ENCODE measurements at places on chromosomes 1 and 21.

DNA sequence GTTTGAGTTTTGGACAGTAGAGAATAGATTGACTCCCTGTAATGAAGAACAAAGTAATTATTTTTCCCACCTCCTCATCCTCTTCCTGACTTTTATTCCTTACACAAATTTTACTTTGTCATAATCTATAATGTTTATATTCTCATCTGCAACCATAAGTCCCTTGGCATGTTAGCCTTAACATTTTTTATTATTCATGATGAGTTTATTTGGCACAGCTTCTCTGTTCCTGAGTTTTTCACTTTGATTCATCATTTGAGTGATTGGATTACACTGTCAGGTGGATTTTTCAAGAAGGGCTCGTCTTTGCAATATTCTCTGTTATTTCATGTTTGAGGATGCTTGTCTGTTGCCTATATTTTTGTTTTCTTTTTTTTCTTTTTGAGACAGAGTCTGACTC lies 35.7 kb downstream of the TNFRSF8 start:
- no peak for DNase-seq

DNA sequence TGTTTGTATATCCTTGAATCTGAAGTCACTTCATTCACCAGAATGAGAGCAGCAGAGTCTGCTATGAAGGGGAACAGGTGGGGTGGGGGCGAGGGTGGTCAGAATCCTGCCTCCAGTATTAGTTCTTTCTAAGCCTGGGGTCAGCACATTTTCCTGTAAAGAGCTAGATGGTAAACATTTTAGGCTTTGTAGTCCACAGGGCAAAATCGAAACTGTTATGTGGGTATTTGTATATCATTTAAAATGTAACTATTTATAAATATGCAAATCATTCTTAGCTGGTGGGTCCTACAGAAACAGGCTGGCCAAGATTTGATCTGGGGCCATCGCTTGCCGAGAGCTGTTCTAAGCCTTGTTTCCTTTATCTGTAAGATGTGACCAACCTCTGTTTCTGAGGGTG lies 96.0 kb downstream of the IGSF21 start:
- no peak for DNase-seq

- no peak for DNase-seq
Observed at GRCh38 chr1:153262070-153262366, 2.5 kb downstream of the LORICRIN start.

GRCh38 chr1:42282867-42283583 lies 52.0 kb downstream of the FOXJ3 start:
- DNase-seq = no peak

DNA sequence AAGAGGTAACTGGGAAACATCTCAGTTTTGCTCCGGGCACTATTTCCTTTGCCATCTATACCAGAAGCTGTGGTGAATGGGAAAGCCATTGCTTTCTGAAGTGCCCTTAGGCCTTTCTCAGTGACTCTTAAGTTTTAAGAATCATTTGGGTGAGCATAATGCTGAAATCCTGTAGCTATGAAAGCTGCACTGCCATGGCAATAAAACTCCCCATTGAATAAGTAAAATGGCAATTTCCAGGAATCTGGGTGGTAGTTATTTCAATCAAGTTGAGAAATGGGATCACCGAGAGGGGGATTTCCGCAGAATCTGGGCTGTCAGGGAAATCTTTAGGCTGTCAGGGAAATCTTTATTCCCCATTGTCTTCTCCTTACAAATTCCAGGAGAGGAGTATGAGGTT lies 26.8 kb upstream of the MACF1 start:
- DNase-seq = no peak

GRCh38 chr21:42540396-42540795 lies 26.7 kb downstream of the SLC37A1 start:
- no peak for DNase-seq

GRCh38 chr1:179910934-179911333 lies 28.8 kb downstream of the TOR1AIP1 start:
- no peak for DNase-seq

GRCh38 chr1:1244192-1244811 lies 2.2 kb downstream of the C1QTNF12 start:
- DNase-seq = no peak

DNA sequence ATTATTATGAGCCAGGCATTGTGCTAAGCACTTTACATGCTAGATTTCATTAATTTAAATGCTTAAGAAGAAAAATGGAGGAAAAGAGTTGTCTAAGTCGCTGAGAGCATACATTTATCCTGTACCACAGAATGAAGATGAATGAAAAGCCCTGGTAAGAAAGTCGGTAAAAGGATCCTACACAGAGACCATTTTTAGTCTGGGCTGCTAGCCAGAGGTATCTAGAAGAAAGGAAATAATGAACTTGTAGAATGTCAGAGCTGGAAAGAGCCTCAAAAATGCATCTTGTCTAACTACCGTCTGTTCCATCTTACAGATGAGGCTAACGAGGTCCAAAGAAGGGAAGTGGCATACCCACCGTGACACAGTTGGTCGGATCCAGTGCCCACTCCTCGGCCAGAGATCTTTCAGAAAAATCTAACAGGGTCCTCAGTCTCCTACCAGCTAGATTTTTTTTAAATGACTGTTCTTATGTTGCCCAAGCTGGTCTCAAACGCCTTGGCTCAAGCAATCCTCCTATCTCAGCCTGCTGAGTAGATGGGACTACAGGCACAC lies 12.2 kb upstream of the TNR start:
- no peak for DNase-seq

- no peak for DNase-seq
Observed at GRCh38 chr21:41894922-41895557, 15.9 kb upstream of the PRDM15 start.

GRCh38 chr1:114803001-114803400 lies 22.5 kb upstream of the SIKE1 start:
- DNase-seq = no peak

DNA sequence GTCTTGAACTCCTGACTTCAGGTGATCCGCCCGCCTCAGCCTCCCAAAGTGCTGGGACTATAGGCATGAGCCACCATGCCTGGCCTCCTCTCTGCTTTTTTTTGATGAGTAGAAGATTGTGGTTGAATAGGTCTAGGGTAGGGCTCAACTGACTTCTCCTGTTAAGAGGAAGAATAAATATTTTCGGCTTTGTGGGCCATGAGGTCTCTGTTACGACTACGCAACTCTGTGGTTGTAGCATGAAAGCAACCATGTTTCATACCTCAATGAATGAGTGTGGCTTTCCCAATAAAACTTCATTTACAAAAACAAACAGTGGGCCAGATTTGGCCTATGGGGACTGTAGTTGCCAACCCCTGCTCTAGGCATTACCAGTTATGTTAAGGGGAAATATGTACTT lies 67.8 kb downstream of the NID1 start:
- no peak for DNase-seq

- no peak for DNase-seq
Observed at GRCh38 chr1:65535981-65536380, 115.5 kb downstream of the LEPR start.

GRCh38 chr1:177948336-177948972 lies 21.4 kb downstream of the SEC16B start:
- DNase-seq = no peak

- DNase-seq = no peak
Observed at GRCh38 chr1:44613941-44614340, 60.3 kb downstream of the TMEM53 start.

- no peak for DNase-seq
Observed at GRCh38 chr1:32965251-32965747, 690 bp upstream of the RNF19B start.

DNA sequence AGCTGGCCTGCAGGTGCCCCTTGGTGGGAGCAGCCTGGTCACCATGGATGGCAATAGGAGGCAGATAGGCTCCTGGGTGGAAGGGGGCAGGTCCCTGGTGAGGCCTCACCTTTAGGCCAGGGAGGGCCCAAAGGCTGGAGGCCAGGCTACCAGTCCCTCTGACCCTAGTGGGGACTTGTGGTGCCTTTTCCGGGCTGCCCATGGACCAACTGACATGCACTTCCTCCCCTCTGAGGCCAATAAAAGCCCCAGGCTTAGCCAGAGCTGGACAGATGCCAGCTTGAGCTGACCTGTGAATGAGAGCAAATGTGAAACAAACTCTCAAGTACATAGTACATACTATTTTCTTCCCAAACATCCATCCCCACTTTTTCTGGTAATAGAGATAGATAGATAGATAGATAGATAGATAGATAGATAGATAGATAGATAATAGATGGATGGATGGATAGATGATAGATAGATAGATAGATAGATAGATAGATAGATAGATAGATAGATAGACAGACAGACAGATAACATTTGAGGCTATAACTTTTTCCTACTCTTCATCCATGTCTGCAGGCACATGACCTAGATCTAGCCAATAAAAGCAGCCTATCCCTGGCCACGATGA lies 9.2 kb upstream of the CTTNBP2NL start:
- no peak for DNase-seq

- no peak for DNase-seq
Observed at GRCh38 chr21:40177979-40178378, 310.7 kb downstream of the PCP4 start.

- DNase-seq = no peak
Observed at GRCh38 chr1:20365421-20366055, 74.9 kb downstream of the VWA5B1 start.

DNA sequence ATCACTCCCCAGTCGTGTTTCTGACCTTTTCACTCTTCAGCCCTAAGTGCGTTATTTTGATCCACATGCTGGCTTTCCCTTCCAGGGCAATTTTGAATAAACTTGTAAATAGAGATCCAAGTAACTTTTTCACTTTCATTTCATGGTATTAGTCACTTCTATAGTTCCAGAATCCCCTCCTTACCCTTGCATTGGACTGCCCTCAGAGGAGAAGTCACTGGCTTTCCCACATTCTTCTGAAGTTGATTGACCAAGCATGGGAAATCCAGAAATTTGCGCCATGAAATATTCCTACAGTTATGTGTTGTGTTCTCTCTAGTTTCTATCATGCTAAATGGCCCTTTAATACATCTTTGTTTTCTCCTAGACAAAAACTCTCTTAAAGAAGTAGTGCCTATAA lies 177.3 kb upstream of the GORAB start:
- no peak for DNase-seq

- no peak for DNase-seq
Observed at GRCh38 chr1:233224311-233224710, 71.2 kb downstream of the PCNX2 start.

DNA sequence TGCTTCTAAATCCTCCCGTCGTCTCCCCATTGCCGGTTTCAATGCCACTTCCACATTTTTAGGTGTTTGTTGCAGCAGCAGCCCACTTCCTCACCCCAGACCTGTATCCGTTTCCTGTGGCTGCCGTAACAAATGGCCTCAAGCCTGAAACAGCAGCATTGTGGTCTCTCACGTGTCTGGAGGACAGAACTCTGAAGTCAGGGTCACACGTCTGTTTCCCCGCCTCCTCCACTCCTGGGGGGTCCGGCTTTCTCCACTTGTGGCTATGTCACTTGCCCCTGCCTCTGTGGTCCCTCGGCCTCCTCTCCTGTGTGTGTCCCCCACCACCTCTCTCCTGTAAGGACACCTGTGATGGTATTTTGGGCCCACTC lies 21.8 kb downstream of the TRPM2 start:
- no peak for DNase-seq

GRCh38 chr1:191260056-191260455 lies 782.4 kb upstream of the BRINP3 start:
- DNase-seq = no peak

DNA sequence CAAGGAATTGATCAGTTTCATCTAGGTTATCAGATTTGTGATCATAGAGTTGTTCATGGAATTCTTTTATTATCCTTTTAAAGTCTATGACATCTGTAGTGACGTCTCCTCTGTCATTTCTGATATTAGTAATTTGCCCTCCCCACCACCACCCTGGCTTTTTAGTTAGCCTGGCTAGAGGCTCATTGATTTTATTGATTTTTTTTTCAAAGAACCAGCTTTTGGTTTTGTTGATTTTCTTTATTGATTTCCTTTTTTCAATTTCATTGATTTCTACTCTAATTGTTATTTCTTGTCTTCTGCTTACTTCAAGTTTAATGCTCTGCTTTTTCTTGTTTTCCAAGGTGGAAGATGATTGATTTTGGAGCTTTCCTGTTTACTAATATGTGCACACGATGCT lies 23.3 kb upstream of the TBX19 start:
- no peak for DNase-seq

- no peak for DNase-seq
Observed at GRCh38 chr1:170808216-170808885, 127.0 kb upstream of the MROH9 start.

DNA sequence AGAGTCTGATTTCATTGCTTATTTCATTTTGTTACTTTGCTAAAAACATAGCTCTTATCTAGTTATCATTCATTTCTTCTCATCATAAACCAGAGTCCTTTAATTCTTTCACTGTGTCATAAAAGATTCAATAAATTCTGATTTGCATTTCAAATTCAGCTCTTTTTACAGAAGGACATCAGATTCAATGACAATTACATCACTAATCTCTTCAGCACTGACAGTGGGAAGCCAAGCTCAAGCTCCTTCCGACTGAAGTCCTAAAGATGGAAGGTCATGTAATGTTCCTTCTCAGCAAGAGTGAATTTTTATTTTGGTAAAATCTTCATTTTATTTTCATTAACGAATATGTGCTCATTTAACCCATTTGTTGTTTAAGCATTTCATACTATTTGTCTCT lies 530.7 kb upstream of the ADGRL2 start:
- DNase-seq = no peak

DNA sequence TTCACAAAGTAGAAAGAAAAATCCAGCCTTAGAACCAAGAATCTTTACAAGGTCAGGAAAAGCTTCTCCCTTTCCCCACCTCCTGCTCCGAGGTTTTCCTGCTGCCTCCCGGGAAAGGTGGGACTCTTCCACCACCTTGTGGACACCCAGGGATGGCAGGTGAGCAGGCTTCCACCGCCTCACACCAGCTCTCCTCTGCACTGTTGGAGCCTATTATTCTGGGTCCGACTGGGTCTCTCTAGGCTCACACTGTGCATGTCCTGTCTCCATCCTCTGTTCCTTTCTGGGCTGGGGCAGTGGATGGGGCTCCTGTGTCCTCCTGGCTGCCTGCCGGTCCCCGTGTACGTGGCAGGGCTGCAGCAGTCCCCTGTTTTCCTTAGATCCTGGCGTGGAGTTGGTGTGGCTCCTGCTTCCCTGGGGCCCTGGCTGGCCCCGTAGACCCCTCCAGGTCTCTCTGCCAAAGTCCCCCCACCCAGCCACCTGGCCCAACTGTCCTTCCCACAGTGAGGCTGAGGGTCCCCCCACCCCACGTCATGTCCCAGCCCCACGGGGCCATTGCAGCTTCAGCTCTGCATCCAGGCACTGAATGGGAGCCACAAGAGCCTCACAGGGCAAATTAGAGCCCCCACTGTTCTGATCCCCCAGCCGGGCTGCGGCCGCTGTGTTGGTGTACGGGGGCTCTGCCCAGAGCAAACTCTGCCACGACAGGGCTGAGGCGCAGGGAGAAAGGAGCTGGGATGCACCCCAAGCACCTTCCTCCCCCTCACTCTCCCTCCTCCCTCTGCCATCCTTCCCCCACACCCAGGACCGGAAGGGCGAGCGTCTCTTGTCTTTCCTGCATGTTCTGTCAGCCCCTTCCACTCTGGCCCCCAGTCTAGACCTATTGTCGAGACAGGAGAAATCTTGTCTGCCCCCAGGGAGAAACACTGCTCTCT lies 3.3 kb upstream of the SLC45A1 start:
- DNase-seq = peak; percentile 11

GRCh38 chr1:23081376-23081775 lies 62.1 kb downstream of the KDM1A start:
- DNase-seq = no peak

- DNase-seq = no peak
Observed at GRCh38 chr21:36608041-36608896, 90.6 kb upstream of the SIM2 start.
